Natural killer cell (primary cell): ENCODE measurements at places on chromosomes 11 and 22. TPM values are rescaled to one million over a fixed set of nuclear protein-coding genes. Genes with fewer than 3 reads are reported as not detected.

OR4D9 gene
- not detected for total RNA-seq

GRCh38 chr11:662689-663274 is 25.7 kb downstream of the DRD4 start:
- H3K4me1 ChIP-seq: no peaks in the 10 kb centered on the region
- H3K27ac ChIP-seq: no peak overlapping the region
- no peaks in the 10 kb centered on the region for H3K27me3 ChIP-seq
- H3K4me3 ChIP-seq: no peak overlapping the region
- H3K36me3 ChIP-seq: peaks cover 12% of the 10 kb centered on the region

DNA sequence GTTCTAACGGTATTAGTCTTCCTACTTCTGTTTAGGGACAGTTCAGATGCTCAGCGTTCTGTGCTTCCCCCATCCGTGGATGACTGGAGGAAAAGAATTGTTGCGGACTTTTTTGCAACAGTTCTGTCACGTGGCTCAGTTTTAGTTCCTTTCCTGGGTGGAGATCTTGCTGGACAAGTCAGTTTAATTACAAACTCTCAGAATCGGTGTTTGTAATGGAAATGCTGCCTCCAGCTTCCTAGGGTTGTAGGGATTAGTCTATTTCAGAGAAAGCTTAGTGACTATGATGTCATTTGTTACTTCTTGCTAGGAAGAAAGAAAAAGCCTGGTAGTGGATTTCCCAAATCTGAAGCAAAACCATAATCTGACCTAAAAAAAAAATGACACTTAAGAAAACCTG is 320.4 kb downstream of the CADM1 start:
- no peaks in the 10 kb centered on the region for H3K27me3 ChIP-seq
- H3K4me1 ChIP-seq: no peaks in the 10 kb centered on the region
- no peaks in the 10 kb centered on the region for H3K36me3 ChIP-seq
- no peak overlapping the region for H3K27ac ChIP-seq
- H3K4me3 ChIP-seq: no peak overlapping the region

DNA sequence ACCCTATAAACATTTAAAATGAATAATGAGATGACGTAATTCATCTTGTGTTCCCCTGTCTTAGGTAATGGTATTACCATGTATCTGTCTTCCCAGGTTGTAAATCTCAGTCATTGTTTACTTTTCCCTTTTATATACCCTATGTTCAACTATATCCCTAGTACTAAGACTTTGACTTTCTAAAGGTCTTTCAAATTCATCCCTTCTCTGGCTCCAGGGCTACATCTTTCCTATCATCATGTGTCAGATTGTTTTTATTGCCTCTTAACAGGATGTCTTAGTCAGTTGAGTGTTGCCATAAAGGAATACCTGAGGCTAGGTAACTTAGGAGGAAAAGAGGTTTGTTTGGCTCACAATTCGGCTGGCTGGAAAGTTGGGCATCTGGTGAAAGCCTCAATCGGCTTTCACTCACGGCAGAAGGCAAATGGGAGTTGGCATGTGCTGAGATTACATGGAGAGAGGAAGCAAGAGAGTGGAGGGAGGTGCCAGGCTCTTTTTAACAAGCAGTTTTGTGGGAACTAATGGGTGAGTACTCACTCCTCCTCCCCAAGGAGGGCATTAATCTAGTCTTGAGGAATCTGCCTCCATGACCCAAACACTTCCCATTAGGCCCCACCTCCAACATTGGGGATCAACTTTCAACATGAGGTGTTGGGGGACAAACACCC is 11.6 kb upstream of the DLAT start:
- H3K27ac ChIP-seq: no peak overlapping the region
- H3K36me3 ChIP-seq: no peaks in the 10 kb centered on the region
- H3K4me1 ChIP-seq: no peaks in the 10 kb centered on the region
- H3K27me3 ChIP-seq: peaks cover 3% of the 10 kb centered on the region
- no peak overlapping the region for H3K4me3 ChIP-seq
